ENCODE measurements at places on chromosomes 13 and 19.

DNA sequence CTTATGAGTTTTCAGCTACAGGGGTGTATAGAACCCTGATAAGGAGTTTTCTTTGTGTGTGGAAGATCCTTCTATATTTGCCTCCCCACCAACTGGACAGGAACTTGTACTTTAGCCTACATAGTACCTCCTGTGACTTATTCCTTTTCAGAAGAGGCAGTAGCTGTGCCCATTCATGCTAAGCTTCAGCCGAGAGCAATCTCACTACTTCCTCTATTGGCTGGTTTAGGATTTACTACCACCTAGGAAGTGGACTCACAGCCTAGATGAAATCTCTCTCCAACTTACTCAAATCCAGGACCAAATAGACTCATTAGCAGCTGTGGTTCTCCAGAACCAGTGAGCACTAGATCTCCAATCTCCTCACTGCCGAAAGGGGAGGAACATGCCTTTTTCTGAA, 2.3 kb upstream of the REX1BD start:
- no peak for DNase-seq

DNA sequence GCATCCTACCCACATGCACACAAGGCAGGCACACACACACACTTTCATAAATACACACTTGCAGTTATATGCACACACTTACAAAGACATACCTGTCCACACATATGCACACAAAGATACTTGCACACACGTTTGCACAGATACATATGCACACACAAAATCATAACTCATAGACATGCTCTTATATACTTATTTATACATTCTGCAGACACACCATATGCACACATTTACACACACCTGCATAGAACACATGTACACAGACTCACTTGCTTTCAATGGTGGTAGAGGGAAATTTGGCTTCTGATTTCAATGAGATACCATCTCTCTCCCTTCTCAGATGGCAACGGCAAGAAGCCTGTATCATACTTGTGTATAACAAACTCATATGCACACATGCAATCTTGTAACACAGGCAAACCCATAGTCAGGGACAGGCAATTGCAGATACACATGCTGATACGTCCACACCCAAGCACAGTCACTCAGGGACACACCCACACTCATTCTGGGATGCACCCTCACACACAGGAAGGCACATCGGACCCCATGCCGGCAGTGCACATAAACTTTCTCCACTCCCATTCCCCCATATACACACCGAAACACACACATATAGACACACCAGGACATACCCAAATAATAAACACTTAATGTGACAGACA, 24.7 kb downstream of the OLFM2 start:
- DNase-seq: no peak

DNA sequence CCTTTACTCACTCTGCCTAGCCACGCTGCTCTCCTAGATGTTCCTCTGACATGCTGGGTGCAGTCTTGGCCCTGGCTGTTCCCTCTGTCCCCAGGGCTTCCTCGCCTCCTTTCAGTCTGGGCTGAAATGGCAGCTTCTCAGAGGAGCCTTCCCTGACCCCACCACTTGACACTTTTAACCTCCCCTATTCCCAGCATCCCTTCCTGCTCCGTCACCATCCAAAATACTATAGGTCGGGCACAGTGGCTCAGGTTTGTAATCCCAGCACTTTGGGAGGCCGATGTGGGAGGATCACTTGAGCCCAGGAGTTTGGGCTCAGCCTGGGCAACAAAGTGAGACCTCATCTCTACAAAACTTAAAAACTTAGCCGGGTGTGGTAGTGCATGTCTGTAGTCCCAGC, 2.6 kb downstream of the FAM187B start:
- DNase-seq: no peak

DNA sequence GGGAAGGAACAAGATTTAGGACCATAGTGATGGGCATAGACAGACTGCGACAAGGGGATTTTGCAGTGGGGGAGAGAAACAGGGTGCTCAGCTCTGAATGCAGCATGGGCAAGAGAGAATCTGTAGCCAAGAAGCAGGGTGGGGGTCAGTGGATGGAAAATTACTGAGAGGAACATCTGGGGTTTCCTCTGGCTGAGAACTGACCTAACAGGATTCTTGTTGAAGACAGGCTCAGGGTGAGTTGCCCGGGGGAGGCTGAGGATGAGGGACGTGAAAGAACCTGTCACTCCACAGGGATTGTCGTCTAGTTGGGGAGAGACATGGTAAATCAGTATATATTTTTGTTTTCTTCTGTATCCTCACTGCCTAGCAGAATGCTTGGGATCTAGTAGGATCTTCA, 118.7 kb upstream of the PEG3 start:
- no peak for DNase-seq

- DNase-seq: no peak
Measured at GRCh38 chr13:112078216-112078615, 11.3 kb downstream of the SOX1 start.

DNA sequence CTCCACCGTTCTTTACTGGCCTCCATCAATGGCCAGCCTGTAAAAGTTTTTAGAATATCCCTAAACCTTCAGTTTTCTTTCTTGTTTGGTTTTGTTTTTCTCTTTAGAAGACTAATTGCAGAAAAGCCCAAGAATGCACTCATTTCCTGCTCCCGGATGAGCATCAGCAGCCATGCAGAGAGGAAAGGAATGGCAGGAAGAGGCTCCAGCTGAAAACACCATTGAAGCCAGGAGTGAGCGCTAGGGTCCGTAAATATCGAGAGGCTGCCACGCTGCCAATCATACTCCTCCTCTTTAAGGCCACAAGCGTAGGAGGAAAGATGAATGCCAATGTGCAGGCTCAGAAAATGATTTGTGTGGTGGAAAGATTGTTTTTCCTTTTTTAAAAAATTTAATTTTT, 57.4 kb upstream of the UBE2L5 start:
- no peak for DNase-seq

GRCh38 chr19:6378041-6378440, 2.3 kb upstream of the PSPN start:
- no peak for DNase-seq

DNA sequence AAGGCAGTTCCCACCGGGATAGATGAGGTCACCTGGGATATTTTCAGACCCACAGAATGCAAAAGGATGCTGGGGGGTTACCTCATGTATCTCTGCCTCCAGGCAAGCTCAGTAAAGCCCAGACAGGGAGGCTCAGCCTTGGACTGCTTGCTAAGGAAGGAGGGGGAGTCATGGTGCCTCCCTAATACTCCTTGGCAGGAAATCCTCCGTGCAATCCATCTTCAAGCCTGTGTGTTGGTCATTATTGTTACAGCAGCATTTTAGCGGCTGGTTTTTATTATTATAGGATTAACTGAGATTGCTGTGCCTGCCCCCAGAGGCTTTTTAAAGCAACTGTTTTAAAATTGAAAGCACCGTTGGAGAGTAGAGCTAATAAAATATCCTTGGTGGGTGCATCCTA, 188.5 kb upstream of the UBL3 start:
- DNase-seq: peak; percentile 72

- DNase-seq: no peak
Measured at GRCh38 chr13:31793246-31793645, 53.9 kb downstream of the RXFP2 start.

- no peak for DNase-seq
Measured at GRCh38 chr13:50015750-50016149, 506 bp downstream of the KCNRG start.

DNA sequence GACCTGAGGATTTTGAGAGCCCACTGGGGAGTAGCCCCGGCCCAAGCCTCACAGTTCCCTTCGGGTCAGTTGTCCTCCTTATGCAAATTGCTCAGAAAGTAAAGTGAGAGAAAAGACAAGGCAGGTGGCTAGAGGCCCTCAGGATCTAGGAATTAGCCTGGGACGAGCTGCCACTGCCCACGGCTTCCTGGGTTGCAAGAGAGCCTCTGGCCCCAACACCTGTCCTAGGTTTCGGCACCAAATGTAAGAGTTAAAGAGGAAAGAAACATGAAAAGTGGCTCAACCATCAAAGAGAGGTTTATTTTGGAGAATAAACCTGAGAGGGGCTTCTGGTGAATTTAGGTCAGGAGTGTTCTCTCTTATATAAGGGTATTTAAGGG, 25.6 kb downstream of the TMEM255B start:
- no peak for DNase-seq

- DNase-seq: no peak
Measured at GRCh38 chr13:42525035-42525504, 48.9 kb upstream of the TNFSF11 start.

DNA sequence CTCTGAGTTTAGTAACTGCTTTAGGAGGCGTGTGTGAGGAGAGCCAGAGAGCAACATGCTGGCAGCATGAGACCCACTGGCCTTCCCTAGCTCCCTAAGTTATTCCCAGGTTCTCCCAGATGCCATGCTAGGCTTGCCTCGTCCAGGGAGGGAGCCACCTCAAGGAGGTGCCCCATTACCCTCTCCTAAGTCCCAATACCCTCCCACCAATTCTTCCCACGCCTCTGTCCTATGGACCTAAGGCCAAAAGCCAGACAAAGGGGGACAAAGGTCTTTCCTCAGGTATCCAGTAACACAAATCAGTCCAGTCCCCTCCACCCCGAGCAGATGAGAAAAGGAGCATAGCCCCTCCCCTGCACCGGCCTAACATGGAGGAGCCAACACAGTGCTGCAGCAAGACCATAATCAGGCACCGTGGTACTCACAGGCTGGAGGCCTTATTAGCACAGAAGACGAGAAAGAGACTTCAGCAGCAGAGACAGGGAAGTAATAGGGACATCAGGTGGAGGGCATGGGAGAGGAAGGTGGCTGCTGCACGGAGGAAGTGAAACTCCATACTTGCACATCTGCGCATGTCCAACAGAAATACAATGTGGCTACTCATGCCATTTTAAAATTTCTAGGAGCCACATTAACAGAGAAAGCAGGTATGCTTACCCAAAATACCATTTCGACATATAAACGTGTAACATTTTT, 46.3 kb downstream of the BRD4 start:
- no peak for DNase-seq

GRCh38 chr19:49425922-49426592, 869 bp downstream of the GFY start:
- DNase-seq: no peak

DNA sequence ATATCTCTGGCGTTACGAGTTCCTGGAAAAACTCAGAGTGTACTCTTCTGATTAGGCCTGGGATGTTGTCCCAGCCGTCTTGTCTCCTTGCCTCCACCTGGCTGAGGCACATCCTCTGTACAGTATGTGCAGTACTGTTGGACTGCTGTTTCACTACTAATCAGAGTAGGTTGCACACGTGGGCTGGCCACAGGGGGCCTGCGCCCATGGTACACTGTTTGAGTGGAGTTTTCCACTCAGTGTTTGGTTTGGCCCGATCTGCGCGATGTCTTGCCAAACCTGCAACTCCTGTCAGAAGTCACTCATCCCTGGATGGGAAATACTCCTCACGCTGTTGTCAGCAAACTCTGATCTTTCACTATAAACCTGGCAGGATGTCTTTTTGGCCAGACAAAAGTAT, 189.6 kb upstream of the CSNK1A1L start:
- DNase-seq: peak; percentile 31

- no peak for DNase-seq
Measured at GRCh38 chr13:24396821-24397220, 87.4 kb downstream of the C1QTNF9 start.

DNA sequence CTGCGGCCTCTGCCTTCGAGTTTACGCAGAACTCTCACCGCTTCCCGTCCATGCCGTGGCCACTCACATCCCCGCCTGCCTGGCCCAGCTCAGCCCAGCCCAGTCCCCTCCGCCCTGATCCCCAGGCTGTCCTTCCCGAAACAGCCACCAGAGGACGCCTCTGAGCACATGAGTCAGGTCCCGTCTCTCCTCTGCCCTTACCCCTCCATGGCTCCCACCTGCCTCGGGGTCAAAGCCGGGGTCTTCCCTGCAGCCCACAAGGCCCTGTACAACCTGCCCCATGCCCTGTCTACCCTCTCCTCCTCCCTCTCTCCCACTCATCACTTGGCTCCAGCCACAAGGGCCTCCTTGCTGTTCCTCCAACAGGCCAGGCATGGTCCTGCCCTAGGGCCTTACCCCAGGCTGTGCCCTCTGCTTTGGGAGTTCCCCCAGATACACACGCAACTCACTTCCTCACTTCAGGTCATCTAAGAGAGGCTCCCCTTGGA, 8.1 kb upstream of the SEMA6B start:
- no peak for DNase-seq

- DNase-seq: no peak
Measured at GRCh38 chr13:22061806-22062391, 391.0 kb downstream of the FGF9 start.

- no peak for DNase-seq
Measured at GRCh38 chr19:1173159-1173844, 766 bp downstream of the SBNO2 start.

- DNase-seq: peak; percentile 67
Measured at GRCh38 chr19:4144666-4145249, 8.7 kb upstream of the CREB3L3 start.

- DNase-seq: no peak
Measured at GRCh38 chr13:68998056-68998455, 1109.6 kb upstream of the ATXN8OS start.

DNA sequence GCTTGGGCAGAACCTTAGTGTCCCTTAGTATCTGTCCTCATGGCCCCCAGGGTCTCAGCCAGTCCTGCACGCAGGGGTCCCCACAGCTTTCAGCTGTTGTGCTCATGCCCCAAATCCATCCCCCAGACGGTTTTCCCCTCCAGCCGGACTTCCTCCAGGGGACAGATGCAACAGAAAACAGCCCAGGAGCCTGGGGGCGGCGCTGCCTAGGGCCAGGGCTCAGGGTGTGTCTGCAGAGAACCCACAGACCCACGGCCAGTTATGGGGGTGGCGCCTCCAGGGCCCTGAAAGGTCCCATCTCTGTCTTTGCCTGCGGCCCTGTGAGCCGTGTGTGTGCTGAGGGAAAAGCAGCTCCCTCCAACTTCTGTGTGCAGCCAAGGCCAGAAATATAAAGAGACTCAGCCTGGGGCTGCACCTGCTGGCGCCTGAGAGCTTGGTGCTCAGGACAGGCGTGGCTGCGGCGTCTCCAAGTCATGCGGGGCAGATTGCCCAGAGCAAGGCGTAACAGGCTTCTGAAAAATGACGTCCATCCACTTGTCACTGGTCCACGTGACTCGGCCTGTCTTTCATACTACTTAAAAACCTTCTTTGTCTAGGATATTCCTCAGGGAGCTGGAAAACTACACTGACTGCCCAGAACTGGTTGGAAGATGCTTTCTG, 22.1 kb upstream of the F7 start:
- peak; percentile 39 for DNase-seq

DNA sequence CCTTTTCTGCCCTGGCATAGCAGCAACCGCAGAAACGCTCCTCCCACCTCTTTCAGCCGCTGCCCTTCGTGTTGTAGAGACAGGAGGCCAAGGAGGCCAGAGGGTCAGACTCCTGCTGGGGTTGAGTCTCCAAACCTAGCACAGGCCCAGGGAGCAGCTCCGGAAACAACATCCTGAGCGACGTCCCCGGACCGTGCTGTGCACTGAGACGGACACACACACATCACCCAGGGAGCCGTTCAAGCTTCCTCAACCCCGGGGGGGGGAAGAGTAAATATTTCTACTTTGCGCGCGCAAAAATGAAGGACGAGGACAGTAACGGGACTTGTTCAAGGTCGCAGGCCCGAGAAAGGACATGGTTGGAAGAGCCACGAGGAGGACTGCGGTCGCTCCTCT, 657 bp downstream of the ZNF550 start:
- no peak for DNase-seq

Measured in stromal cell of bone marrow (primary cell).